CD14-positive monocyte (primary cell): ENCODE measurements at places on chromosomes 5 and 9.

GRCh38 chr5:157067005-157067404 is 8.1 kb upstream of the HAVCR1 start:
- no peak overlapping the region for H3K4me3 ChIP-seq
- no peak for DNase-seq
- no peaks in the 10 kb centered on the region for H3K4me1 ChIP-seq
- no peak overlapping the region for H3K27ac ChIP-seq

GRCh38 chr9:77997611-77998284 is 33.9 kb downstream of the GNAQ start:
- H3K36me3 ChIP-seq = no peaks in the 10 kb centered on the region
- H3K27ac ChIP-seq = peak overlapping the region; percentile 13
- peak overlapping the region; percentile 16 for H3K4me3 ChIP-seq

DNA sequence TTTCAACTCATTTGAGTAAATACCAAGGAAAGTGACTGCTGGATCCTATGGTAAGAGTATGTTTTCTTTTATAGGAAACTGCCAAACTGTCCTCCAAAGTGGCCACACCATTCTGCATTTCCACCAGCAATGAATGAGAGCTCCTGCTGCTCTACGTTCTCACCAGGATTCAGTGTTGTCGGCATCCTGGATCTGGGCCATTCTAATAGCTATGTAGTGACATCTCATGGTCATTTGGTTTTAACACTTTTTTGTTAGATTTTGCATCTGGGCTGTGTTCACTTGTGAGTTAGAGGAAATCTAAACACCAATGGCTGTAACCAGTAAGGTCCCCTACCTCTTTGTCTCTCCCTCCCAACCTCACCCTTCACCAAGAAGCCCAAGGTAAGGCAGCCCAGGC is 115.9 kb downstream of the ATPSCKMT start:
- DNase-seq = no peak
- H3K27ac ChIP-seq = no peak overlapping the region
- H3K27me3 ChIP-seq = no peaks in the 10 kb centered on the region

GRCh38 chr5:99589424-99589823 is 660.6 kb upstream of the CHD1 start:
- no peak overlapping the region for H3K27ac ChIP-seq
- no peak for DNase-seq
- no peaks in the 10 kb centered on the region for H3K36me3 ChIP-seq
- H3K27me3 ChIP-seq = no peaks in the 10 kb centered on the region
- H3K4me1 ChIP-seq = no peaks in the 10 kb centered on the region
- no peak overlapping the region for H3K4me3 ChIP-seq

DNA sequence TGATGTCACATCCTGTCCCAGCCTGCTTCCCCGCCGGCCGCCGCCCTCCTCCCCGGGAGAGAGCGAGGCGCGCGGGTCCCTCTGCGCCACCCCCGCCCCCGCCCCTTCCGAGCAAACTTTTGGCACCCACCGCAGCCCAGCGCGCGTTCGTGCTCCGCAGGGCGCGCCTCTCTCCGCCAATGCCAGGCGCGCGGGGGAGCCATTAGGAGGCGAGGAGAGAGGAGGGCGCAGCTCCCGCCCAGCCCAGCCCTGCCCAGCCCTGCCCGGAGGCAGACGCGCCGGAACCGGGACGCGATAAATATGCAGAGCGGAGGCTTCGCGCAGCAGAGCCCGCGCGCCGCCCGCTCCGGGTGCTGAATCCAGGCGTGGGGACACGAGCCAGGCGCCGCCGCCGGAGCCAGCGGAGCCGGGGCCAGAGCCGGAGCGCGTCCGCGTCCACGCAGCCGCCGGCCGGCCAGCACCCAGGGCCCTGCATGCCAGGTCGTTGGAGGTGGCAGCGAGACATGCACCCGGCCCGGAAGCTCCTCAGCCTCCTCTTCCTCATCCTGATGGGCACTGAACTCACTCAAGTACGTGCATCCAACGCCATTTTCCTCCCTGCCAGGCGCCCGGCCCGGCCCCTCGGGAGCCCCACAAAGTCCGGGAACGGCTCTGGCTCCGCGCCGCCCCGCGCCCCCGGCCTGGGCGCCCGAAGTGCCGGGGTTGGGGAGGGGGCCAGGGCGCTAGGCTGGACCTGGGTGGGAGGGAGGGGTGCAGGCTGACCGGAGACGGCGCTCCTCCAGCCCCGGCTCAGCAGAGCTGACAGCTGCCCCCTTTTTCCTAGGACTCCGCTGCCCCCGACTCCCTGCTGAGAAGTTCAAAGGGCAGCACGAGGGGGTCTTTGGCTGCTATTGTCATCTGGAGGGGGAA is 12.0 kb upstream of the OLFM1 start:
- no peak for DNase-seq
- H3K4me3 ChIP-seq = peak overlapping the region; percentile 56
- peaks cover 11% of the 10 kb centered on the region for H3K27me3 ChIP-seq
- no peak overlapping the region for H3K27ac ChIP-seq
- no peaks in the 10 kb centered on the region for H3K4me1 ChIP-seq

GRCh38 chr5:175681968-175682340 is 24.1 kb downstream of the HRH2 start:
- DNase-seq = no peak
- H3K4me1 ChIP-seq = peaks cover 49% of the 10 kb centered on the region
- no peak overlapping the region for H3K27ac ChIP-seq
- no peaks in the 10 kb centered on the region for H3K27me3 ChIP-seq

- peaks cover 23% of the 10 kb centered on the region for H3K27me3 ChIP-seq
- H3K27ac ChIP-seq = no peak overlapping the region
- H3K4me3 ChIP-seq = no peak overlapping the region
- DNase-seq = no peak
These were observed 51.7 kb downstream of the S1PR3 start for GRCh38 chr9:89042984-89043383.

DNA sequence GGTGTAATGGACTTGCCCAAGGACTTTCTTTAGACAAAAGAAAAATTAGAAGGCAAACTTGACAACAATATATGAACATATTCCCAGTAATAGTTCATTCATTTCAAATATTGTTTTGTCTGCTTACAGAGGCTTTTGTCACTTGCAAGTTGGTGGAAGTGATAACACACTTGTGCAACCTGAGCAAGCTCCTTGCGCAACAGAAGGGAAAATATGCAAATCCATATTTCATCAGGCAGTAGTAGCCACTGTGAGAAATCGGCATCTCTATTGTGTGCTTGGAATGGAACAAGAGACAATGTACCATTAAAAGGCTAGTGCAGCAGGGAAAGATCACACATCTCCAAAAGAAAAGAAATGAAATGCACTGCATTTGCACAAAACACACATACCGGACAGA is 125.3 kb upstream of the RASEF start:
- no peaks in the 10 kb centered on the region for H3K27me3 ChIP-seq
- H3K27ac ChIP-seq = no peak overlapping the region
- H3K4me1 ChIP-seq = peaks cover 6% of the 10 kb centered on the region

DNA sequence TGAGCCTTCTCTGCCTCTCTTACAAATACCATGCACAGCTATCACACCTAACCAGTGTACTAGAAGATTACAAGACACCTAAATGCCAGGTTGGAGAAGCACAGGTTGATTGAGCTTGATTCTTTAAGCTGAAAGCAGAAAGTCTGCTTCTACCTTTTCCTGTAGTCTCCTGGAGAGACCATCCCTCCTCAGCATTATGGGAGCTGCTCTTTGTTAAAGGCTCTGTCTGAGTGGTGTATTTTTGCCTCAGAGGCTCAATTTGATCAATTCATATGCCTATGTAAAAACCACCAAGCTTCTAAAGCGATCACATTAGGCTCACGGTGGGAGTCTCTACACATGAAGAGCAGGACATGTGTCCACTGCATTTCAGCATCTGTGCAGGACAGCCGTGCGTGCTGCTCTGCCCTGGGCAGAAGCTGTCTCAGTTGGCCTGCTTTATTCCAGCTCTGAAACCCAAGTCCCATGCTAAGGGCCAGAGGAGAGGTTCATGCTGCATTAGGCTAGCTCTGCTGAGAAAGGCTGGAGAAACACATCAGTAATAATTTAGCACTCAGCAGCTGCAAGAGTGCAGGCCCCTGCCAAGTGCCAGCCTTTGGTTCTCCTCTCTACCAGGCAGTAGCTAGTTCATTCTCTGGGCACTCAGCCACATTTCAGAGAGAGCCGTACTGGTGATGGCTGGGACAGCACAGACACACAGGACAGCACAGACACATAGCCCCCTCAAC is 41.7 kb downstream of the TMEM167A start:
- H3K36me3 ChIP-seq = no peaks in the 10 kb centered on the region
- H3K27ac ChIP-seq = no peak overlapping the region
- DNase-seq = no peak

GRCh38 chr9:130513078-130513477 is 66.3 kb upstream of the FUBP3 start:
- H3K4me3 ChIP-seq = no peak overlapping the region
- no peaks in the 10 kb centered on the region for H3K36me3 ChIP-seq
- no peaks in the 10 kb centered on the region for H3K4me1 ChIP-seq
- H3K27me3 ChIP-seq = no peaks in the 10 kb centered on the region
- no peak overlapping the region for H3K27ac ChIP-seq

DNA sequence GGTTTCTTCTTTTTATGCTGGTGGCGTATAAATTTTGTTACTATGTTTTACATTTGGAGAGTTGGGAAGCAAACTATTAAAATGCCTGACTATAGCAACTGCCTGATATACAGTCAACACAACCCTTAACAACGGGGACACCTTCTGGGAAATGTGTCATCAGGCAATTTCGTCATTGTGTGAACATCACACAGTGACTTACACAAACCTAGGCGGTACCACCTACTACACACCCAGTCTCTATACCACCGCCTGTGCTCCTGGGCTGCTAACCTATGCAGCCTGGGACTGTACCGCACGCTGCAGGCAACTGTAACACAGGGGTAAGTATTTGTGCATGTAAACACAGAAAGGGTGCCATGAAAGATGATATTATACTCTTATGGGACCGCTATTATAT is 1.3 kb upstream of the CDHR2 start:
- no peaks in the 10 kb centered on the region for H3K27me3 ChIP-seq
- no peaks in the 10 kb centered on the region for H3K36me3 ChIP-seq
- peaks cover 31% of the 10 kb centered on the region for H3K4me1 ChIP-seq
- no peak overlapping the region for H3K4me3 ChIP-seq
- peak; percentile 83 for DNase-seq

- H3K4me1 ChIP-seq = peaks cover 2% of the 10 kb centered on the region
- no peaks in the 10 kb centered on the region for H3K27me3 ChIP-seq
- peaks cover 6% of the 10 kb centered on the region for H3K36me3 ChIP-seq
- DNase-seq = no peak
- no peak overlapping the region for H3K4me3 ChIP-seq
These were observed 18.3 kb downstream of the PARP8 start for GRCh38 chr5:50684721-50685120.

- no peak overlapping the region for H3K4me3 ChIP-seq
- H3K27ac ChIP-seq = no peak overlapping the region
- H3K36me3 ChIP-seq = no peaks in the 10 kb centered on the region
- H3K27me3 ChIP-seq = no peaks in the 10 kb centered on the region
- H3K4me1 ChIP-seq = no peaks in the 10 kb centered on the region
These were observed 24.2 kb downstream of the LRRTM2 start for GRCh38 chr5:138850865-138851435.

GRCh38 chr9:23341346-23341745 is 484.7 kb downstream of the ELAVL2 start:
- no peak overlapping the region for H3K27ac ChIP-seq
- no peaks in the 10 kb centered on the region for H3K36me3 ChIP-seq
- no peak for DNase-seq

- no peaks in the 10 kb centered on the region for H3K36me3 ChIP-seq
- H3K4me3 ChIP-seq = no peak overlapping the region
- H3K4me1 ChIP-seq = peaks cover 25% of the 10 kb centered on the region
These were observed 2.0 kb upstream of the FAF2 start for GRCh38 chr5:176446028-176446665.

- no peak overlapping the region for H3K4me3 ChIP-seq
- no peaks in the 10 kb centered on the region for H3K36me3 ChIP-seq
- H3K27ac ChIP-seq = no peak overlapping the region
- peaks cover 3% of the 10 kb centered on the region for H3K4me1 ChIP-seq
- DNase-seq = no peak
These were observed 229.0 kb downstream of the ROR2 start for GRCh38 chr9:91720751-91721705.

DNA sequence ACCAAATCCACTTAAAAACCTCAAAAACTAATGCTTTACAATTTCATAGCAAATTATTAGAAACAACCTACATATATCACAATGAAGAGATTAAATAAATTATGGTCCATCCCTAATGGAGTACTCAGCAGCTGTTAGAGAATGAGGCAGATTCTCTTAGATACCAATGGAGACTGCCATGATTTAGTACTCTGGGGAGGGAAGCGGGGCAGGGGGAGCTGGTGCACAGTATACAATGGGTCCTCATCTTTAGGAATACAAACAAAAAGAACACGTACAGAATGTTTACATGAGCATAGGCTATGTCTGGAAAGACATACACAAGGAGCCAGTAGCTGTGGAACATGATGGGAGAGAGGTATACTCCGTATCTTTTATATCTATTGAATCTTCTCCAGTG is 2.0 kb downstream of the LIFR start:
- H3K4me1 ChIP-seq = peaks cover 5% of the 10 kb centered on the region
- no peak for DNase-seq
- H3K4me3 ChIP-seq = no peak overlapping the region
- no peaks in the 10 kb centered on the region for H3K36me3 ChIP-seq
- H3K27ac ChIP-seq = no peak overlapping the region

DNA sequence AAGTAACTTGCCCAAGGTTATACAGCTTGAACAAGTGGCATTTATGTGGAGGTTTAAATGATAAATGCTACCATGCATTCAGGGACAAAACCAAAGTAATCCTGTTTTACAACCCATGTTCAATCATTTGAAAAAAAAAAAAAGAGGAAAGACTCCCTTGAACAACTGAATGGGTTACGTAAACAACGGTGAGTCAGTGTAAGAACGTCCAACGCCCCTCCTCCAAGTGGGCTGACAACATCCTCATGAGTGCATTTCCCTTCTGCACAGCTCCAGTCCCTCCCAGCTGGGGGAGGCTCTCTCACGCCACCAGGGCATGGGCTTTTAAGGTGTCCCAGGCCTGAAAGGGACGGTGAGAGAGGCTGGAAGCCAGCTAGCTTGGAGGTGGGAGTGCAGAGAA is 90.0 kb downstream of the PRRT1B start:
- H3K27ac ChIP-seq = peak overlapping the region; percentile 81
- no peak overlapping the region for H3K4me3 ChIP-seq
- peaks cover 42% of the 10 kb centered on the region for H3K4me1 ChIP-seq
- H3K27me3 ChIP-seq = no peaks in the 10 kb centered on the region
- H3K36me3 ChIP-seq = peaks cover 35% of the 10 kb centered on the region
